ENCODE measurements at places on chromosomes 12 and 14.

GRCh38 chr14:85122690-85123089, 407.3 kb upstream of the FLRT2 start:
- no peak for DNase-seq

- DNase-seq = no peak
Measured at GRCh38 chr12:62737188-62737587, 197.8 kb downstream of the PPM1H start.

GRCh38 chr14:49879646-49880204, 13.2 kb upstream of the ARF6 start:
- peak; percentile 72 for DNase-seq

GRCh38 chr12:21438643-21439042, 1.2 kb downstream of the PYROXD1 start:
- DNase-seq = no peak

DNA sequence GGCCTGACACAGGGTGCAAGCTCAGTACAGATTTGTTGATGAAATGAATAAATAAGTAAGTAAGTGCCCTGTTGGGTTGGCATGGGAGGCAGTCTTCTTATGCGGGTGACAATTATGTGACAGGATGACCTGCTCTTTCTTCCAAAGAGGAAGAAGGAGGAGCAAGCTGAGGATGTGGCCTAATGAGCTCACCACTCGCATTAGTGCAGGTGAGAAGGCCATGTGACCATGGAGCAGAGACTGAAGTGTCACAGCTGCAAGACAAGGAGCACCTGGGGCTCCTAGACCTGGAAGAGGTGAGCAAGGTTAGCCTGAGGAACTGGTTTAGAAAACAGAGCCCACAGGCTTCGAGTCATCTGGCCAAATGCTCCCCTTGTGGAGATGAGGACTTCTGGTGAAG, 34.9 kb downstream of the LRTM2 start:
- DNase-seq = no peak

DNA sequence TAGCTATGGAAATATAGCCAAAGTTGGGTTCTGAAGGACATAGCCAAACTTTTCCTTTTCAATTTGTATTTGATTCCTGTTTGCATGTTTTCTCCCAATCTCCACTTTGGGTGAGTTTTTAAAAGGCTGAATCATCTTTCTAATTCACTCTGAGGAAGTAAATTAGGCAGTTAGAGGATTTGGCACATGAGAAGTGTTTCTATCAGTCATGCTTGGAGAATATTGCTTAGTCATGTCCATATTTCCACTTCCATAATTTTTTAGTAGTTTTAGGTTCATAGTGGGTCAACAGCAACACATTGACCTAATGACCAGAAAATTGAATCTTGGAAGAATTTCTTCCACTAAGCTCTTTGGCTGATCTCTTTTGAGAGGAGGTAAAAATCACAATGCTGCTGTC, 21.8 kb downstream of the IRAK3 start:
- no peak for DNase-seq

- DNase-seq = peak; percentile 37
Measured at GRCh38 chr14:102591372-102591943, 991 bp upstream of the RCOR1 start.

All from CD4-positive, alpha-beta T cell treated with Interferon alpha-2 for 1 hour (primary cell).